Activated naive CD4-positive, alpha-beta T cell treated with anti-CD3 and anti-CD28 coated beads for 36 hours (primary cell): ENCODE measurements at places on chromosomes 5 and 9.

GRCh38 chr9:4553951-4554381 lies 63.7 kb downstream of the SLC1A1 start:
- no peak for DNase-seq

- no peak for DNase-seq
Observed at GRCh38 chr5:168118042-168118668, 173.3 kb upstream of the WWC1 start.

- DNase-seq, result no peak
Observed at GRCh38 chr5:81265101-81265500, 32.0 kb downstream of the CKMT2 start.

GRCh38 chr9:70485273-70485858 lies 70.9 kb upstream of the KLF9 start:
- no peak for DNase-seq

- DNase-seq, result peak; percentile 40
Observed at GRCh38 chr5:6773342-6774035, 60.3 kb downstream of the TENT4A start.

- DNase-seq, result no peak
Observed at GRCh38 chr5:159849437-159850083, 66.7 kb upstream of the ADRA1B start.

GRCh38 chr5:98805070-98805469 lies 31.6 kb downstream of the RGMB start:
- no peak for DNase-seq

DNA sequence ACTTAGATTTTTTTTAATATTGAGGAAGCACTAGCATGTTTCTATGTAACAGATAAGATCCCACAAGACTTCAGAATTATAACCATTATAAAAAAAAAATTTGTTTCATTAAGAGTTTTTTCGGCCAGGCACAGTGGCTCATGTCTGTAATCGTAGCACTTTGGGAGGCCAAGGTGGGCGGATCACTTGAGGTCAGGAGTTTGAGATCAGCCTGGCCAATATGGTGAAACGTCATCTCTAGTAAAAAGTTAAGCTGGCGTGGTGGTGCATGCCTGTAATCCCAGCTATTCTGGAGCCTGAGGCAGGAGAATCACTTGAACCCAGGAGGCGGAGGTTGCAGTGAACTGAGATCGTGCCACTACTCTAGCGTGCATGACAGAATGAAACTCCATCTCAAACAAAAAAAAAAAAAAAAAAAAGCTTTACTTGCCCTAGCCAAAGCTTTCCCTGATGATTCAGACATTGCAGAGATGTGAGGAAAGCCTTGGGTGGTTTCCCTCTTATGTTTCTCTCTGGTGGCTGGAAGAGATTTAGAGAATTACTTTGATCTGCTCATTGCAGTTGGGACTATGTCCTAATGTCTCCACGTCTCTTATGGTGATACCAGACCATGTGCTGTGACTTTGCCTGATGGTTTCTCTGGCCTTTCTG lies 65.4 kb downstream of the EGFLAM start:
- no peak for DNase-seq

DNA sequence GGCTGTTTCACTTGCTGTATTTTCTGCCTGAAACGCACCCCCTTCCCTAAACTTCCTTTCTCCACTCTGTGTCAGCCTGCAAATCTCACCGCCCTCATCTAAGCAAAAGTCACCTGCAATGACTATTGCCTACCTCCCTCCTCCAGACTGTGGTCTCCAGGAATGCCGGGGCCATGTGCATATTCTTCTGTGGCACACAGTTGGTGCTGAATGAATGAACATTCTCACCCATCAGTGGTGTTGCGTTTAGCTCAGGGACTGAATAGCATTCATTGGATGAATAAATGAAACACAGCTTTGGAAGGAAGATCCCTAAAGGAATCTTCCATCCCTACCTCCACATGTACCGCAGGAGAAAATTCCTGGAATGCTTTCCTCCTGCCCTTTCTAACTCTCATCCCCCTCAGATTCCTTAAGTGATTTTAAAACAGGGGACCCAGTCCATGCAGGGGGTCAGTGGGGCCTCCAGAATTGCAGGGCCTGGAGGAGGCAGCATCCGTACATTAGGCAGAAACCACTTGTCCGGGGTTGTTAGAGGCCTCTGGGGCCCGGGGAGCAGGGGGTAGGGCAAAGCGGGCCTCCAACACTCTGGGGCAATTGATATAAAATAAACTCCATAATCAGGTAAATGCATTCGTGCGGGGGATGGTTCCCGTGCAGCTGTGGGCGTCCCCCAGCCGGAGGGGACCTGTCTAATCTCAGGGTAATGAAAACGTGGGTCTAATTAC lies 28.3 kb upstream of the PTGS1 start:
- no peak for DNase-seq

- DNase-seq, result no peak
Observed at GRCh38 chr5:61817472-61818326, 485.6 kb downstream of the ZSWIM6 start.

DNA sequence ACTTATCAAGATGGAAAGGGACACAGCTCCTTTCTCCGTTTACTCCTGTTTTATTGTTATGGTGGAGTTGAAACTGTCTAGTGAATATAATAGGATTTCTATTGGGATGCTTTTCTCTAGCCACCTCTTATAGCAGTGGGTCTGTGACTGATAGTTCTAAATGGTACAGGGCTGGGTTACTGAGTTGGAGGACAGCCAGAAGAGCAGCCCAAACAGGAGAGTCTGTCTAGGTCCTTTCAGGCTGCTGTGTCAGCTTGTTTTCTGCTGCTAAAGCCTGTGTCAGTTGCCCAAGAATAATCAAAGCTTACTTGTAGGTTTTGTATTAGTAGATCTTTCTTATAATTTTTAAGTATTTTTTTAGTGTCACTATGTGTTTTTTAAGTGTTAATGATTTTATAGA lies 356.0 kb upstream of the SEMA6A start:
- no peak for DNase-seq

DNA sequence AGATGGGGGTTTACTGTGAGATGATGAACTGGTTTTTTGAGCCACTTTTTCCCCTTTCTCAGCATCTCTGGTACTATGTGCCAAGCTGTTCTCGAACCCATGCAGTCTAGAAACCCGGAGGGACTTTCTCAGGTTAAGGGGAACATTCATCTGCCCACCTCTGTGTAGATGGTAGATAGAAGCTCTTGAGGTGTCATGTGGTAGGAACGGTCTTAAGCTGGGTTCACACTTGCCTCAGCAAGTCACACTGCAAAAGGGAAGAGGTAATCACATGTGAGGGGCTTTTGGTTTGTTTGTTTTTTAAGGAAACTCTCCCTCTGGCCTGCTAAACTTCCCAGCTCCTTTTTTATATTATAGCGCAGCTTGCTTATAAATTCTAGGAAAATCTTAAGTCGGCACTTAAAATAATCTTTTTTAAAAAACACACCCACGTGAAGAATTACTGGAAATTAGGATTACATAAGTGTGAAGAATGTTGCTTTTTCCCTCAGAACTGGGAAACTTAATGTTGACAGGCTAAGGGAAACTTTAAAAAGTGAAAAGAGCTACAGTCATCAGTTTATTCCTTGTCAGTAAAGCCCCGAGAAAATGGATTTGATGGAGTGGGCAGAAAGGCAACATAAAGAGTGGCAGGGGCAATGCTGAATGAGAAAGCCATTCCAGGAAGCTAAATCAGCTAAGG lies 430.3 kb downstream of the ARHGEF28 start:
- no peak for DNase-seq

DNA sequence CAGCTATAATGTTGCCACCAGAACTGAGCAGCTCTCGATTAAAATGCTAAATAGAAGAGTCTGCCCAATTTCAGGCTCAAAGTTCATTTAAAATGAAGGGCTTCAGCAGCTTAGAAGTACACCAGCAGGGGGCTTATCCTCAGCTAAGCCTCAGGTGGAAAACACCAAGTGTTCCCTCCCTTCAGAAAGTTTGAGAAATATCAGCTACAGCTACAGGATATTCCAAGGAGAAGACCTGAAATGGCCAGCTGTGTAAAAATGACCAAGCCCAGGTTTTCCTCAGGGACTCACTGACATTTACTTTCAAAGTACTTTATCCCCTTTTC lies 395.4 kb downstream of the DTWD2 start:
- DNase-seq, result no peak

- DNase-seq, result no peak
Observed at GRCh38 chr9:107768224-107768623, 278.7 kb upstream of the KLF4 start.

GRCh38 chr9:22037954-22038690 lies 29.0 kb upstream of the CDKN2B start:
- no peak for DNase-seq

DNA sequence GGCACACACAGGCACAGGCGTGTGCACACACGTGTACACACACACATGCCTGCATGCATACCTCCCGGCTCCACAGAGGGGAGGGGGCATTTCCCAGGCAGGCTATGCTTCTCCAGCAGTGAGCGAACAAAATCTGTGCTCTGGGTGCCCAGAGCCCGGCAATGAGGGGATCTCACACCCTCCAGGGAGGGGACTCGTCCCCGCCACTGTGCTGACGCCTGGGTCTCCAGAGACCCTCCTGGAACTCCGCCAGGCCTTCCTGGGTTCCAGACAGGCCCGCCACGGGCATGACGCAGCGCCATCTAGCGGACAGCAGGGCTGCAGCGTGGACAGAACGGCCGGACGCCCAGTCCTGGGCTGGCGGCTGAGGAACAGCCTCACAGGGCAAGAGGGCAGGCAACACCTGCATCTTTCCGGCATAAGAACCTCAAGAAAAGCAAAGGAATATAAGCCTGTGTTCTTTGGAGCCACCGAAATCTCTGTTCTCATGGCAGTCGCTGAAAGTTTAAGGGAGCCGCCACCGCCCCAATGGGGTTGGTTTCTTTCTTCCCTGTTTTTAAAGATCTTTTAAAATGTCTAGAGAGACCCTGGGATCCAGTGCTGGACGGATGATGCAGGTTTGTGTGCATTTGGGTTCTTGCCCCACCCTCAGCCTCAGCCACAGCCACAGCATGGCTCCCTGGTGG lies 135.6 kb upstream of the PPP1R26 start:
- peak; percentile 54 for DNase-seq

- DNase-seq, result peak; percentile 73
Observed at GRCh38 chr5:134465816-134466240, 54.1 kb upstream of the CDKN2AIPNL start.

GRCh38 chr5:14752497-14753071 lies 88.1 kb downstream of the OTULIN start:
- DNase-seq, result no peak

DNA sequence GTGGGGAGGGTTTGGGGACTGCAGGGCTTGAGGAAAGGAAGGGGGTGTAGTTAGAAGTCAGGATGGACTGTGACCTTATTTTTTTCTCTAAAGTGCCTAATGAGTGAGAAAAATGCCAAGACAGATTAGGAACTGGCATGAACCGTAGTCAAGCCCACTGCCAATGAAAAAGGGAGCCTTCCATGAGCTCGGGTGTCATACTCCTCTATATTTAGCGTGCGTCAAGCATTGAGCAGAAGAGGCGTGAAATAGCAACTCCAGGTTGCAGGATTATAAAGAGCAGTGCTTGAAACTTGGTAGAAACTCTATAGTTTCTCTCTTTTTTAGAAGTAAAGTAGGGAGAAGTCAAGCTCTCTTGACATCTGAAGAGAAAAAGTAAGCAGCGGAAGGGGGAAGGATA lies 1.8 kb downstream of the SGCD start:
- no peak for DNase-seq

DNA sequence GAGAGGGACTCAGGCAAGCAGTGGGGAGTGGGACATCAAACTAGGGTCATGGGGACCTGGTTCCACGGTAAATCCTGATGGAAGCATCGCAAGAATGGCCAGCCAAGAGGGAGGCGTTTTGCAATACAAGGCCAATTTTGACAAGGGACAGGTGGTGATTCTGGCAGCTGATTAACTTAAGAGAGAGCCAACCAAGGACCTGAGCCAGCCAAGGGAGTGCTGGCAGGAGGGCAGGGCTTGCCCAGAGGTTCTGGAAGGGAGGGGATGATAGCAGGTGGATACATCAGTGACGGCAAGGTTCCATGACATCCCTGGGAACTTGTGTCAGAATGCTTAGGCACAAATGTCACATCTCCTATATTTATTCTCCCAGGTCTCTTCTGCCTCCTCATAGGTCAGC lies 32.8 kb upstream of the PUM3 start:
- DNase-seq, result no peak

DNA sequence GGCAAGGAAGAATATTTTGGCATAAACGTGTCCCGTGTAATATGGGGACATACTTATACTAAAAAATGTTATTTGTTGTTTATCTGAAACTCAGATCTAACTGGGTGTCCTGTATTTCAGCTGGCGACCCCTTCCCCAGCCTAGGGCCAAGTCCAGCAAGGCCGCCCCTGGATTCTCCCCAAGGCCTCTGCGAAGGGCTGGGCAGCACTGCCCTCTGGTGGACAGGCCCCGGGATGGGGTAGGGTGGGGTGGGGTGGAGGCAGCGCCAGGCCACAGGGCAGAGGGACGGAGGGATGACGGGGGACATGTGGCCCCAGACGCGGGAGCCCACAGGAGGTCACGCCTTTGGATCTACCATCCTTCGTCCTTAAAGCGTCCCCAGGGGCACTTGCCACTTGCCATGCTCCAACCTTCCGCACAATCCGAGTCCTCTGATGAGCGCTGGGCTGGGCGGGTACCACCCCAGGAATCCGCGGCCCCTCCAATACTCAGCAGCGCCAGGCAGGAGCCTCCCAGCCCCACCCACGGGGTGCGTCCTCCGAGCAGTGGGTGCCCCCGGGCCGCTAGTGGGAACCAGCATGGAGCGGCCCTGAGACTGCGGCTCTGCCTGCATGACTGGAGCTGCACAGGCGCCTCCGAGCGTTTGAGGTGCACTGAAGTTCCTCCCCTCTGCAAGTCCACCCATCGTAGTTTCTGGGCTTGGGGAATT lies 7.1 kb upstream of the AGPAT2 start:
- DNase-seq, result peak; percentile 52

- DNase-seq, result no peak
Observed at GRCh38 chr5:179180061-179180610, 120.0 kb downstream of the ZNF354C start.

- no peak for DNase-seq
Observed at GRCh38 chr5:143428155-143428554, 24.7 kb upstream of the NR3C1 start.

- no peak for DNase-seq
Observed at GRCh38 chr5:72293495-72294055, 26.5 kb downstream of the MRPS27 start.

DNA sequence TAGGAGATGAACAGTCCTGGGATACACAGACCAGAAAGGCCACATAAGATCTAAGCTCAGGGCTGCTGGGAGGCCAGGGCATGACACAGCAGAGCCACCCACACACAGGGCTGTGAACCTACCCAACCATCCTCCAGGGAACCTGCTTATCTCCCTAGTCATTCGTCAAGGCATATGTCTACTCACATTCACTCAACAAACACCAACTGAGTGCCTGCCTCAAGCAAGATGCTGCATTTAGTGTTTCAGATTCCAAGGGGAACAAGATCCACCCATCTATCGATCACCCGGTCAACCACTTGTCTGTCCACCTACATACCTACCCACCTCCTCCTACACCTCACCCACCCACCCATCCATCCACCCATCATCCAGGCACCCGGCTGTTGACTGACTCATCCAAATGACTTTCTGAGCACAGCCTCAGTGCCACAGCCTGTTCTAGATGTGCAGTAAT lies 1.9 kb downstream of the DPM2 start:
- DNase-seq, result no peak
